ENCODE measurements at places on chromosomes 2 and 18.

DNA sequence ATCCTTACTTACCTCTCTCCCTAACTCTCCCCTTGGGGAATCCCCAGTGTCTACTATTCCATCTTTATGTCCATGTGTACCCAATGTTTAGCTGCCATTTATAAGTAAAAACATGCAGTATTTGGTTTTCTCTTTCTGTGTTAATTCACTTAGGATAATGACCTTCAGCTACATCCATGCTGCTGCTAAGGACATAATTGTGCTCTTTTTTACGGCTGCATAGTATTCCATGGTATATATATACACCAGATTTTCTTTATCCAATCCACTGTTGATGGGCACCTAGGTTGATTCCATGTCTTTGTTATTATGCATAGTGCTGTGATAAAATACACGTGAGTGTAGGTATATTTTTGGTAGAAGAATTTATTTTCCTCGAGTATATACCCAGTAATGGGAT lies 24.3 kb upstream of the RIOK3 start:
- no peak for DNase-seq

DNA sequence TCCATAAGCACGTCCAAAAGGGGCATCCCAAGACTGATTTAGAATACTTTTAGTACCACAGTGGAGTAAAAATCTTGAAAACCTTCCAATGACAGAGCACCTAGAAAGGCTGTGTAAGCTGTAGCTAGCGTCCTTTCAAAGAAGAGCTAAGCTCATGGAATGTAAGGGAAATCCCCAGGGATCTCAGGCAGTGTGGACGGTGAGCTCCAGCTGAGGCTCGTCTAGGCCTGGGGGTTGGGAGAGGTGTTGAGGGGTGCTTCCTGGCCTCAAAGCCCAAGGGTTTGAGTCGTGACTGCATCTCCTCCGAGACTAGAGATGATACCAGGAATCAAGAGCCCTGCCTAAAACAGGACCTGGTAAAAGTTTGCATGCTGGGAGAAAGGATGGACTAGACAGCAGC lies 7.6 kb downstream of the CTIF start:
- DNase-seq: no peak

DNA sequence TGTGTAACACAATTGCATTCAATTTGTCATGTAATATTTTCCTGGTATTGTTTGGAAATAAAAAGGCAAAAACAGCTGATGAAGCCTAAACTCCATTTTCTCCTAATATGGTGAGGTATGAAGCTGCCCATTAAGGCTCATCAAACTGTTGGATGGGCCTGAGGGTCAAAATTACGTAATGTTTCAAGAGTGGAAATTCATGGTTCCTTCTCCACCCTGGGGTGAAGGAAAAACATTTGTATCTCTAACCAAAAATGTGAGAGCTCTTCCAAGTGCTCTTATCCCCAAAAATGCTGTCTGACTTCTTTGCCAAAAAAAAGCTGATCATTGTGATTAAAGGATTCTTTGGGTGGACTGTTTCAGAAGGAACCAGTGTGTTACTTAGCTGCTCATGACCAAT lies 91.8 kb downstream of the ARHGAP28 start:
- DNase-seq: no peak

DNA sequence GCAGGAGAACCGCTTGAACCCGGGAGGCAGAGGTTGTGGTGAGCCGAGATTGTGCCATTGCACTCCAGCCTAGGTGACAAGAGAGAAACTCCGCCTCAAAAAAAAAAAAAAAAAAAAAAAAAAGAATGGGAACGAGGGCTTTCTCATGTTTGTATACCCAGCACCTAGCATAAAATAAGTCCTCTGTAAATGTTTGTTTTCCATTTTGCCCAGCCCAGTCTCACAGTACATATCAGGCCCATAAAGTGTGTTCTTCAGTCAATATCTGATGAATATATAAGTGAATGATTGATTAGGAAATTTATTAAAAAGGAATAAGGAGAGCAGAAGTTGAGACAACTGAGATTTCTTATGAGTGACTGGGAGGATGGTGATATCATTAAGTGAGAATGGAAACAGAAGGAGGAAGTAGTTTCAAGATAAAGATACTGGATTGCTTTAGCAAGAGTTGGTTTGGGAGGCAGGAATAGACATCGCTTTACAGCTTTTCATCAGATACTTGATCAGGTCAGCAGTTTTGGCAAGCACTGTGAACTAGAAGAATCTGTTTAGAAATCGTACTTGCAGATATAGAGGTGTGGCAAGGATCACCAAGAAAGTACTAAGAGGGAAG lies 327.5 kb downstream of the KIAA1328 start:
- DNase-seq: no peak

- DNase-seq: no peak
Measured at GRCh38 chr18:74796841-74797576, 199.3 kb downstream of the ZNF407 start.

- no peak for DNase-seq
Measured at GRCh38 chr18:79797518-79798345, at the start of gene KCNG2. TSS of gene KCNG2 (plus strand) at chr18:79797938. CDS start at chr18:79863668, 65,730 bp downstream.

- no peak for DNase-seq
Measured at GRCh38 chr2:146873646-146874259, 971.1 kb upstream of the ACVR2A start.

DNA sequence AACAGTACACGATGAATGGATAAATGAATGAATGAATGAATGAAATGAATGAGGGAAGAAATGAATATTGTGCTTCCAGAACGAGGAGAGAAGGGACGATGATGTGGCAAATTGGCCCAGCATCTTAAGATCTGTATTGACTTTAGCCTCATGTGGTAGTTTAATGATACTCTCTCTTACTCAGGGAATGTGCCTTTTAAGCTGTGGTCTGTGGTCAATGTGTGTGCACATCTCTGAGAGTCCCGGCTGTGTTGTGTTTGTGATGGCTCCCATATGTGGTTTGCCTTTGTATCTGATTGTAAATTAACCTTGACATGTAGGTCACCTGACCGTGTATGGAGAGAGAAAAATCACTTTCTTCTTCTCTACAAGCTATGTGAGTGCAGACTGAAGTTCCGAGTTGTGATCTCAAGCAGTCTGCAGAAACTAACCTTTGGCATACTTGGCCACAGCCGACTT lies 91.2 kb downstream of the NEDD4L start:
- DNase-seq: no peak

- DNase-seq: no peak
Measured at GRCh38 chr2:34950797-34951196, 1351.7 kb upstream of the FAM98A start.
